Activated CD4-positive, alpha-beta T cell treated with anti-CD3 and anti-CD28 coated beads, Interleukin-2, amount 50 U/mL, for 4 hours (primary cell): ENCODE measurements at places on chromosomes 6 and 20.

GRCh38 chr6:79188885-79189480 is 45.5 kb downstream of the HMGN3 start:
- no peak for DNase-seq

DNA sequence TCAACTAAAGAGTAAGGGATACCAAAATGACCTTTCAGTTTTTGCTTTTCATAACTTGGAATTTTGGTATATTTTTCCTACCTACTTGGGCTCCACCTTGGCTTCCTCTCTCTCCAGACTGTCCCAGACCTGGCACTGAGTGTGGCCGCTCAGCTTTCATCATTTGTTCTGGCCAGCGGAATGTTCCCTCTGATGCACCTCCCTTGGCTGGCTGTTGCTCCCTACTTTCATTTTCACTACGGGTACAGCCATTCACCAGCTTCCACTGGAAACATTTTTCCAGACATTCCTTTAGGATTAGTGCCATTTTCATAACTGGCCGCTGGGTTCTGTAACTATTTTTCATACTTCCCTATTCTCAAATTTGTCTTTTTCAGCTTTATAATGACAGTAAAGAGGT is 487.4 kb downstream of the TENT5A start:
- DNase-seq: no peak

- DNase-seq: no peak
These were observed 9.6 kb upstream of the CPNE5 start for GRCh38 chr6:36848658-36849441.

GRCh38 chr20:50563133-50563944 is 53.2 kb downstream of the PTPN1 start:
- DNase-seq: no peak

- DNase-seq: no peak
These were observed 63.8 kb upstream of the CLDN20 start for GRCh38 chr6:155200012-155200411.

DNA sequence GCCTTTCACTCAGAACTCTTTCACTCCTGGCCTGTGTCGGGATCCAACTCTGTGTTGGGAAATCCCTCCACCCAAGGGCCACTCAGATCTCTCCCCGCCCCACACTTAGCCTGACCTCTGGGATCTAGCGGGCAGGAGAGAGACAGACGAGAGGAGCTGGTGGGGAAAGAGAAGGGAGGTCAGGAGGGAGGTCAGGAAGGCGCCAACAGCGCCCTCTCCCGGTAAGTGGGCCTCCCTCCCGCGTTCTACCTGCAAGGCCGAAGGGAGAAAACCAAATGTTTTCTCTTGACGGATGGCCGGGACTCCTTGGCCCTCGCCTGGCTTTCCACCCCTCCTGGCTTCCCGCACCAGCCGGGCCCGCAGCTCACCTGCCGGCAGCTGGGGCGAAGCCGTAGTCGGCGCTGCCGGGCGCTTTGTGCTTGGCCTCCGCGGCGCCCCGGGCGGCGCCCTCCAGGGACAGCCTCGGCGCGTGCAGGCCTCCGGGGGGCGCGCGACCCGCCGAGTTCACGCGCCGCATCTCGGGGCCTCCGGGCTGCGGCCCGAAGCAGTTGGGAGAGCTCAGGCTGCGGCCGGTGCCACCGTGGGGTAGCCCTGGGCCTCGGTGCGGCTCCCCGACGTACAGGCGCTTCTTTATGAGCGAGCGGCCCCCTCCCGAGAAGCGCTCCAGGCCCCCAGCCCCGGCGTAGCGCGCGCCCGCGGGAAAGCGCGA is 38.2 kb downstream of the C6orf132 start:
- peak; percentile 59 for DNase-seq

DNA sequence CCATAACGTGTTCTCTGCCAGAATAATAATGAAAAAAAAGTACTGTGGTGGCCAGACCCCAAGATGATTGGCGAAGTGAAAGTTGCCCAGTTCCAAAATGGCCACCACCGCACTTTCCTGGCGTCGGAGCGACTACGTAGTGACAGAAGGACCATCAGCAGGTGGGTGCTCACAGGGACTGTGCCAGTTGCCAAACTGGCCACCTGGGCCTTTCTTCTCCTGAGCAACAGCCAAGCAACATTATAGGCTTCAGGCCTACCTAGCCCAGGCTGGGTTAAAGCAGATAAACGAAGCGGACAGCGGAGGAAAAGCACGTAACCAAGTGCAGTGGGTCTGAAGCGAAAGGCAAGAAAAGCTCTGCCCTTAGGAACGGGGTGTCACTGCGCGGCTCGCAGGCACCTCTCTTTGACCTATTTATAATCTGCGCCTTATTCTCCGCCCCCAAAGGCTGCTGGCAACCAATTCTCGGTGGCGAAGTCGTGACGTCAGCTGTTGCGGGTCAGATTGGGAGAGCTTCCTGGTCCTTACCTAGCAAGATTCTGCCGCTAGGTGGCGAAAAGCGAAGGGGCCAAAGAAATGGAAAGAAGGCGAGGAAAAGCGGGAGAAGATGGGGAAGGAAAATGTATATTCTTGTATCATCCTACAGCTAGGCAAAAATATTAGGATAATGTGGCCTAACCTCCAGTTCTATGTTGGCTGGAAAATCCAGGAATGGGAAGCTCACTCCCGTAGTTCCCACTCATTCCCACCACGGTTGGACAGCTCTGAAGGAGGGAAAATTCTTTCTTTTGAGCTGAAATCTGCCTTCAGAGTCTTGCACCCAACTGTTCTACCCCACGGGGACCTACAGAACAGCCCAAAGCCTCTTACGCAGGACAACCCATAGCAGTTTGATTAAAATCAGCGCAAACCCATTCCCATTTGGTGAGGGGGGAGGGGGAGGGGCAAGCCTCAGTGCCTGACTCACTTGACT is 6.9 kb upstream of the MOG start:
- DNase-seq: peak; percentile 99

- no peak for DNase-seq
These were observed 174.9 kb downstream of the CD109 start for GRCh38 chr6:73870907-73871306.

DNA sequence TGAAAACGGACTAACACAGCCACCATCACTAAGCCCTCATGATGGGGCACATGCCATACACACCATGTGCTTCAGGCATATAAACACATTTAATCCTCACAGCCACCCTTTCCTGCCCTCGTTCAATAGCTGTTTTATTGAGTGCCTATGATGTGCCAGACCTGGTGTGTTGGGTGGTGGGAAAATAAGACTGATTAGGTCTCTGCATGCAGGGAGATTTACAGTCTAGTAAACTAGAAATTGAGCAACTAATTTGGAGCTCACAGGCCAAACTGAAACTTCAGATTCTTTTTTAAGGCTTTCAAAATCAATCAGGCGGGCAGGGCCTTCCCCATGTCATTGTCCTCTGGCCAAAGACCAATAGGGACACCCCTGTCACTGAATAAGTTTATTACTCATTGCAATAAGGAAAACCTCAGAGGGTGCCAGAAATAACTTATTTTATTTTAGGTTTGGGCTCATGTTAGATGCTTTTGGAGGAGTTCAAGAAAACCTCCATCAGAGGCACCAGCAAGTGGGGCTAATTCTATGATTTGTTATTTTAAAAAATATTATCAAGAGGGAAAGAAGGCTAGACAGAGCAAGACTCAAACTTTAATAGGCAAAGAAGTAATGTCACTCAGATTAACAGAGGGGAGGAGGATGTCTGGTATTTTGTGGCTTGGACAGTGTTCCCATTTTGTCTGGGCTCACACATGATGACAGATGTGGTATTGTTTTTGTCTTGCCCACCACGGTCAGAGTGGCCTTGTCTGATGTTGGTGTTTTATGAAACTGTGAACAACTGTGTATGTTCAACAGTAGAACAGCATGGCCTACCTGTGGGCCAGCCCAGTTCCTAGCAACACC is 12.0 kb downstream of the ZFP64 start:
- DNase-seq: no peak

GRCh38 chr20:18928626-18929025 is 115.0 kb downstream of the SCP2D1 start:
- DNase-seq: no peak

GRCh38 chr6:1335367-1336037 is 23.6 kb downstream of the FOXQ1 start:
- no peak for DNase-seq
